ENCODE measurements at places on chromosomes 16 and 17.

DNA sequence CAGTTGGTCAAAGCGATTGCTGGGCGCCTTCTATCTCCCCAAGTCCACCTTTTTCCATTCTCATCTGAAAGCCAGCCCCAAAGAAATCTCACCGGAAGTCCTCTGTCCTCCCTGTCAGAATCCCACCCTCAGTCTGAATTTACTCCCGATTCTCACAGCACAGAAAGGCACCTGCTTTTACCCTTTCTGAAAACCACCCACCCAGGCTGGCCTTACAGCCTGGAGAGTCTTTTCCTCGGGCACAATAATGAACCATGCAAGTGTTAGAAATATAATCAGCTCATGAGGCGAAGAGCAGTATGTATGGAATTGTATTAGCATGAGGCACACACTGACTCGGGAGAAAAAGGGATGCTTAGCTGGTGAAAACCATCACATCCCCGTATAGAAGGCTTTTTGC is 1.2 kb upstream of the ZFHX3 start:
- DNase-seq, result no peak

DNA sequence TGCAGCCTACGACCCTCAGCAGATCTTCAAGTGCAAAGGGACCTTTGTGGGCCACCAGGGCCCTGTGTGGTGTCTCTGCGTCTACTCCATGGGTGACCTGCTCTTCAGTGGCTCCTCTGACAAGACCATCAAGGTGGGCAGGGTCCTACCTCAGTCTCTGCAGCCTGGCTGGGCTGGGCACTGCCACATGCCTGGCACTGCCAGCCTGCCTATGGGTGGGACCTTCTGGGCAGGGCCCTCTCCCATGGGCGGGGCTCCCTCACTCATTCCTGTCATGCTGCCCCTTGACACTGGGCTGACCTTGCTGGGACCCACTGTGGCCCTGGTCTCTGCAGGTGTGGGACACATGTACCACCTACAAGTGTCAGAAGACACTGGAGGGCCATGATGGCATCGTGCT is 18.3 kb downstream of the TRAF7 start:
- no peak for DNase-seq

GRCh38 chr16:29984764-29985147 is 10.7 kb downstream of the HIRIP3 start:
- DNase-seq, result no peak

- no peak for DNase-seq
Observed at GRCh38 chr17:59152925-59153324, 2.1 kb downstream of the SKA2 start.

DNA sequence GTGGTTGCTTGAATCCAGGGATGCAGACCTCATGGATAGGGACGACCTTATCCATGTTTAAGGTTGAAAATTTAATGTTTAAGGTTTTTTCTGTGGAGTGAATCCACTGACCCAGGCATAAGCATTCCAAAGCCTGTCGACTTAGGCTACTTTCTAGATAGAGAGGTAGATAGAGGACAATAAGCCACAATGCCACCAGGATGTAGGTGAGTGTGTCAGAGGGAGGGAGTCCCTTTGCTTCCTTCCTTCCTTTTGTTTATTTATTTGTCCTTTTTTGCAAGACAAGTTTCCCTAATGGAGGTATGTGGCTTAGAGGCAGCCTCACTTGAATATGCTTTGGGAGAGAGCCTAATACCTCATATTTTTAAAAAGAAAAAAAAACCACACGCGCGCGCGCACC is 834.2 kb upstream of the SOX9 start:
- no peak for DNase-seq

GRCh38 chr16:47136099-47136842 is 7.5 kb downstream of the NETO2 start:
- peak; percentile 84 for DNase-seq

DNA sequence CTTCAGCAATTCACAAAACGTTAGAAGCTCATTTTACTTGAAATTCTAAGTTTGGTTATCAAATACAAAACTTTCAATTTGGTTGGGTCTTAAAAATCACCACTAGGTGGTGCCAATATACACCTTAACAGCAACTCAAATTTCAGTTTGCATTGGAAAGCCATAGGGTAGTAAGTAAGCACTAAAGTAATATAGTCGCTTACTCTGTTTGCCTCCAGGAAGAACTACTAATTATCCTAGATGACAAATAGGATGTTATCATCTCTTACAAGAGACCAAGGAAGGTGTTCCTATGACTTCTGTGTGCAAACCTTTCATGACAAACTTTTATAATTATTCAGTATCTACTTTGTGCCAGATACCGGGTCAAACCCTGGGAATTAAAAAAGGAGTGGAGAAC is 93.3 kb downstream of the MYO1D start:
- peak; percentile 75 for DNase-seq

GRCh38 chr17:66564992-66565465 is 262.6 kb downstream of the PRKCA start:
- no peak for DNase-seq

- DNase-seq, result no peak
Observed at GRCh38 chr16:85606904-85607303, 6.2 kb upstream of the GSE1 start.

- DNase-seq, result peak; percentile 55
Observed at GRCh38 chr16:30786936-30787612, at the start of gene ZNF629. Gene ZNF629, minus strand, starts transcription at chr16:30787205. Its CDS starts 2,723 bp downstream, at chr16:30784482.

DNA sequence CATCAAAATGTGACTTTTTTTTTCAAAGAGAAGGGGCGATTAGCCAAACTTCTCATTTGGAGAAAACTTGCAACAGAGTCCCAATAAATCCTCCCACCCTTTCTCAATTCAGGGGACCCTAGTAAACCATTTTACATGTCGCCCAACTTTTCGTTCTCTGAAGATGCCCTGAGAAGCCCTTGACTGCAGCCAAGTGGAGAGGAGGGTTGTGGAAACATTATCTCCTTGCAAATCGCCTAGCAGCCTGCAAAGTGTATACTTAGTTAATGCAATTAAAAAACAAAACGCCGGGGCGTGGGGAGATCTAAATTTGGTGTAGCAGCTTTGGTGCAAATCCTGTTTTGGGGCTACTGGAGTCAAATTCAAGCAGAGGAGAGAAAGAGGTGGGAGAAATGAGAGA is 1.2 kb upstream of the SHISA9 start:
- no peak for DNase-seq
